C1 segment of cervical spinal cord (tissue), 14 donors: ENCODE measurements at places on chromosomes 1 and 21.

- DNase-seq: no peak
Measured at GRCh38 chr1:12622506-12622905, 4.5 kb upstream of the DHRS3 start.

DNA sequence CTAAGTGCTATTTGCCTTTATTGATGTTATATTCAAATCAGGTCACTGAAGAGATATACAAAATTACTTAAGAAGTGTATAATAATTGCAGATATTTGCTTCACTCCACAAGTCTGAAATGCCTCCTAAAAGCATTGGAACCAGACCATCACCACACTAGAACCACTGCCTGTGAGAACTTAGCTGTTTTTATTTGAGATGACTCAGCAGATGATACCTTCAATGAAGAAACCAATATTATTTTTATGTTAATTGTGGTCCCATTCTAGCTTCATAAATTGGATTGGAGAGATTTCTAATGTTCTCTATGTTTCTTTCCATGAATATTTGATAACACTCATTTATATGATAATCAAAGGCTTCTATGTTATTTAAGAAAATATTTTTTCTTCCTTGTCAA is 740.6 kb downstream of the KCNT2 start:
- DNase-seq: no peak

DNA sequence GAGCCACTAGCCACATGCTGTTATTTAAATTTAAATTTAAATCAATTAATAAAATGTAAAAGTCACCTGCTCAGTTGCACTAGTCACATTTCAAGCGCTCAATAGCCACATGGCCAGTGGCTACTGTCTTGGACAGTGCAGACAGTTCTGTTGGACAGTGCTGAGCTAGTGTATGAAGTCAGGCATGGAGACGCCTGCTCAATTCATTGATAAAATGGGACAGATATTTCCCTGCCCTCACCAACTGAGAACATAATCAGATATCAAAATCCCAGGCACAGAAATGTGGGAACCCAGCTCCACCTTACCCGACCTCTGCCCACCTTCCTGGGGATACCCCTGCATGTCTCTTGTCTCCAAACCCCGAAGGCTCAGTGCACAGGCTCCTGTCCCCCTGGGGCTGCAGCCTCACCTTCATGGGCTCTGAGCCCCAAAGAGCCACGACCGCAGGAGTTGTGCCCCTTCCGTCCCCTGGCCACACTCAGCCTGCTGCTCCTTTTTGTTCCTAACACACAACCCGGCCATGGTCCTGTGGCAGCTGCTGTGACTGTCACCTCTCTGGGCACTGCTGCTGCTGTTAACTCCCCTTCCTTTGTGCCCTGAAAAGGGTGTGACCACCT is 63.5 kb downstream of the TCP10L start:
- no peak for DNase-seq

GRCh38 chr1:221067721-221068120 is 188.5 kb downstream of the HLX start:
- DNase-seq: no peak

GRCh38 chr21:36395353-36396111 is 10.3 kb downstream of the CHAF1B start:
- DNase-seq: no peak

GRCh38 chr1:17789926-17790325 is 34.8 kb downstream of the ACTL8 start:
- no peak for DNase-seq

- no peak for DNase-seq
Measured at GRCh38 chr1:204431310-204432184, 19.9 kb upstream of the PPP1R15B start.

GRCh38 chr1:156245451-156246232 is 2.2 kb downstream of the PAQR6 start:
- DNase-seq: no peak

GRCh38 chr1:28326515-28326914 is 2.3 kb upstream of the MED18 start:
- DNase-seq: no peak

DNA sequence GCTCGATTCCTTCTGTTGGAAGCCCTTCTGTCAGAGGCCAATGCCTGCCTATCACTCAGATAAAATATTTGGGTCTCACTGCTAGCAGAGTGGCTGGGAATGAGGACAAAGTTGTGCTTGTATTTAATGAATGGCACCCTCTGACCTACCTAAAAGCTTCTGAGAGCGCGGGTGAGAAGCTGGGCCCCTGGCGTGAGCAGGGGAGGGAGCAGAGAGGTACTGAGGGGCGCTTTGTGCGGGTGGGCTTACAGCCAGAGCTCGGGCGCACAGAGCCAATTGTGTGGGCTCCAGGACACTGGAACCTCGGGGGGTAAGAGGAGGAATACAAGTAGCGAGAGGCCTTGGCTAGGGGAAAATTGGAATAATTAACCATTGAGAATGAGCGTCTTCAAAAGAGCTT is 32.3 kb downstream of the PCAT6 start:
- no peak for DNase-seq

DNA sequence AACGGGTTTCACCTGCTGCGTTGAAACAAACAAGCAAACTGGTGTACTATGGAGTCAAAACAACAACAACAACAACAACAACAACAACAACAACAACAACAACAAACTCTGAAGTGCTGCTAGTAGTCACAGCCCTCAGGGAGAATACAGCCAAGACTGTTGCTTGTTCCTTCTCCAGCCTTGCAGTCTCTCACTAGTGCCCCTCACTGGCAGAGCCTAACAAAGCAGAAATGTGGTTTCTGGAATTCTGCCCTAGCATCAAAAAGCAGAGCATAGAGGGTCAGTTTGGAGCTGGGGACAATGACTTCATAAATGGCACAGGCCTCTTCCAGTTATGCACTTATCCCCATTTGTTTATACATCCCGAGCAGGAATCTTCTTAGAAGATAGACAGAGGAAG is 187.4 kb downstream of the KCNK2 start:
- no peak for DNase-seq

- DNase-seq: no peak
Measured at GRCh38 chr21:39800311-39800710, 55.3 kb downstream of the IGSF5 start.

DNA sequence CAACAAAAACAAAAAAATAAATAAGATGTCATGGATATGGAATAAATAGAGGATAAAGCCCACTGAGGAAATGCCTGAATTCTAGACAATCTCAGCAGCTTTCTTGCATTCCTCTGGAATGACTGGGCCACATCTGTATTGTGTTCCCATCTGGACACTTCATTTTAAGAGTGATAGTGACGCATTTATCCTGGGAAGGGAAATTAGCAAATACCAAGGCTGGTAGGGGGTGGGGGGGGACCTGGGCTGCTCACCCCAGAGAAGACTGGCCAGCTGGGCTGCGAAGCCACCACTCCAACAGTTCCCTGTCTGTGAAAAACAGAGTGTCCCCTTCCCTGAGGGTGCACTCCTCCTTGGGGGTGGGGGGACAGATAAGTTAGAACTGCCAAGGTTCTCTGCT is 106.3 kb downstream of the HIVEP3 start:
- no peak for DNase-seq

GRCh38 chr1:9316512-9316911 is 23.8 kb downstream of the SPSB1 start:
- DNase-seq: no peak

GRCh38 chr1:55441489-55441888 is 226.3 kb upstream of the USP24 start:
- DNase-seq: no peak

GRCh38 chr1:167491586-167492461 is 26.5 kb downstream of the CD247 start:
- no peak for DNase-seq

DNA sequence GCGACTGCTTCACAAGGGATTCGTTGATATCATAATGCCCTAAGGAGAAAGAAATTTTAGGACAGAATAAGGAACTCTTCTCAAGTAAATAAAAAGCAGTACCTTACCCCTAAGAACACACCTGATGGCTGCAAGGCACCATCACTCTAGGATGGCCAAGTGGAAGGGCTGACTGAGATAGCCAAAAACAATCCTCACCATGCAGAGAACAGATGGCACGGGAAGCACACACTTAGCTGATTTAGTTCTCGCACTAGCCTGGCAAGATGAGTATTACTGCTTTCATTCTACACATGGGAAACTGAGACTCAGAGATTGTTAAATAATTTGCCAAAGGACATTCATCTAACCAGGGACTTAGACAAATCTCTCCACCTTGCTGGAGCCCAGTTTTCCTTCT is 43.8 kb downstream of the STPG1 start:
- DNase-seq: no peak

DNA sequence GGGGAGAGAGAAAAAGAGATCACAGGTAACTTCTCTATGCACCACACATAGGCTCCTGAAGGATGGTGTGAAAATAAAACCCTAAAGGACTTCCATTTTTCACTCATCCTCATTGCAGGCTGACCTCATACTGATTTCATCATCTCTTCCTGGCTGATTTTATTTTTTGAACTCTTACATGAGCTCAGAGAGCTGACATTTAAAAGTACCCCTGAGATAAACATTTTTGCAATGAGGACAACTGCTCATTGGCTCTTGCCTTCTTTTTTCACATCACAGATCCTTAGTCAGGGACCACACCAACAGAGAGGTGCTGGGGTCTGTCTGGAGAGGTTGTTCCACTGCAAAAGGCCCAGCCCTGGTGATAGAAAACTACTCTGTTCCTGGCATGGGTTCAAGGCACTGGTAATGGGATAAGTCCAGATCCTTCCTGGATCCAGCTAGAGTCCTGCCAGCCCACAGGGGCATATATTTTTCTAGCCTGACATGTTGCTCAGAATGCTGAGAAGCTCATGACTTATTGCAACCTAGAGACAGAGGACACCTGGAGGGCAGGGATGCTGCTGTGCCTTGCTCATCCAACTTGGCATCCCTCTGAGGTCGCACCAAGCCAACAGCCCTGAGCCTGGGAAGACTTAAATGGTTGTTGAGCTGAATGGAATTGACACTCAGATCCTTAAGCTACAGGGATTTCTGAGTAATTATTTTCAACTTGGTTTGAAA is 360.0 kb downstream of the HHAT start:
- no peak for DNase-seq

DNA sequence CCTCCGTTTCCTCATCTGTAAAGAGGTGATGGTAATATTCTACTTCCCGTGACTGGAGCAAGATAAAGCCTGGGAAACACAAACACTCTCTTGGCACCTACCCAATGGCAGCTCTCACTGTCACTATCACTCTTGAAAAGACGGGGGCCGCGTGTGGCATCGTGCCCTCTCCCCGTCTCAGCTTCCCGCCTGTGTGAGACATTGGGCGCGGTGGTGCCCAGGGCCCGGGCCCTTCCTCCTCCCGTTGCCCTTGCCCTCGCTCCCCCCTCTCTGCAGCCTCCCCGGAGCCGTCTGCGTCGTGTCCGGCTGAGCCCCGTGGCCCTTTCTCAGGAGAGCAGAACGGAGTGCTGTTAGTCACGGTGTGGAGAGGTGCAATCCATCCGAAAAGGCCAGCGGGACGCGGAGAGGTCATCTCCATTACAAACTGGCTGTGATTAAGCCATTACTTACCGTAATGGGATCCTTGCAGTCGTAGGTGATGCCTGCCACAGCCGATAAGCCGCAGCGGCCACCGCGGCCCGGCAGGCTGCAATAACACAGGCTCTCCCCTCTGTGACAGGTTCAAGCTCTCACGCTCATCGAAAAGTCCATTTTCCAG is 156.4 kb upstream of the ZC3H12A start:
- no peak for DNase-seq

DNA sequence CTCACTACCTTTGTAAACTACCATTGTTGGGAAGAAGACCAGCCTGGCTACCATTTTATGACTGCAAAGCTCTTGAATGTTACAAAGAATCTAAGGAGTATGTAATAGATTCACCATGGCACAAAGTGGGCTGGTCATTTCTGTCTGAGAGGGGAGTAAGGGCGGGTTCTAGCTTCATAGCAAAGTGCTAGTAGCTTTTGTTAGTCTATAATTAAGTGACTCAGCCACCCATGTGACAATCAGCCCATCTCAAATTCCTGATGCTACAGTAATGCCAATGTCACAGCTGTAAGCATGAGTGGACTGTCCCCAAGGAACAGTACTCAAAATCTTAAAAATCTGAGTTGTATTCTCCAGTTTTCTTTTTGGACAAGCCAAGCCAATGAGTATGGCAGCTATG is 15.4 kb upstream of the OTUD3 start:
- no peak for DNase-seq

GRCh38 chr1:241639623-241640148 is 483 bp downstream of the CHML start:
- DNase-seq: peak; percentile 34

GRCh38 chr1:6419804-6420453 is at the start of gene HES2:
Gene HES2 (minus strand): TSS chr1:6419919. CDS start chr1:6419820, 99 bp downstream.
- DNase-seq: no peak

DNA sequence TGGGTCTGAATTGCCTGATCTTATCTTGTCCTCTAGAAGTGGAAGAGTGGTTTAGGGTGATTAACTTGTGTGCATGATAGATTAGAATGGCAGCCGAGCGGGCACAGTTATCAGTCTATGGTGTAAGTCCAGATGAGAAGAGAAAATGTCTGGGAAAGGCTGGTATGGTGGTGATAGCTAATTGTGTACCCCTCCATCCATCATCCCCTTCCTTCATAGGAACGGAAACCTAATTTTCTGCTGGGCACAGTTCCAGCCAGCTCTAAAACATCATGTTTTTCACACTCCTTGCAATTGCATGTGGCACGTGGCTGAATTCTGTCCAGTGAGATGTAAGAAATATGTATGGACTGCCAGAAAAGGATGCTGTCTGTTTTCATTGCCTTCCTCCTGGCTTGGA is 40.9 kb upstream of the ZP4 start:
- no peak for DNase-seq

- DNase-seq: no peak
Measured at GRCh38 chr1:65149351-65150107, 1.5 kb downstream of the AK4 start.

DNA sequence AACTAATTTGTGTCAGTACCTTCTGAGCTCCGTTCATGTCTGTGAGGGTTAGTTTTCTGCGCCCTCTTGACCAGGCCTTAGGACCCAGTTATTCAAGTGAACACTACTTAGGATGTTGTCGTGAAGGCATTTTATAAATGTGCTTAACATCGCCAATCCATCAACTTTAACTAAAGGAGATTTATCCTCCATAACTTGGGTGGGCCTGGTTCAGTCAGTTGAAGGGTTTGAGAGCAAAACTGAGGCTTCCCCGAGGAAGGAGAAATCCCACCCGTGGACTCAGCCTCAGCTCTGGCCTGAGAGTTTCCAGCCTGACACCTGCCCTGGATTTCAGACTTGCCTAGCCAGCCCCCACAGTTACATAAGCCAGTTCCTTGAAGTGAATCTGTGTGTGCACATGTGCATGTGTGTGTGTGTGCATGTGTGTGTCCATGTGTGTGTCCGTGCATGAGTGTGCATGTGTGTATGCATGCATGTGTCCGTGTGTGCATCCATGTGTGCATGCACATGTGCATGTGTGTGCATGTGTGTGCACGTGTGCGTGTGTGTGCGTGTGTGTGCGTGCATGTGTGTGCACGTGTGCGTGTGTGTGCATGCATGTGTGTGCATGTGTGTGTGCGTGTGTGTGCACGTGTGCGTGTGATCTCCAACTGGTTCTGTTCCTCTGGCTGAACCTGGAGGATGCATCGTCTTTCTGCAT is 62.1 kb upstream of the PDE9A start:
- no peak for DNase-seq
